ENCODE measurements at places on chromosomes 7 and 10.
A peak's percentile ranks its signal among the peaks of the same experiment; 100 is the strongest.

DNA sequence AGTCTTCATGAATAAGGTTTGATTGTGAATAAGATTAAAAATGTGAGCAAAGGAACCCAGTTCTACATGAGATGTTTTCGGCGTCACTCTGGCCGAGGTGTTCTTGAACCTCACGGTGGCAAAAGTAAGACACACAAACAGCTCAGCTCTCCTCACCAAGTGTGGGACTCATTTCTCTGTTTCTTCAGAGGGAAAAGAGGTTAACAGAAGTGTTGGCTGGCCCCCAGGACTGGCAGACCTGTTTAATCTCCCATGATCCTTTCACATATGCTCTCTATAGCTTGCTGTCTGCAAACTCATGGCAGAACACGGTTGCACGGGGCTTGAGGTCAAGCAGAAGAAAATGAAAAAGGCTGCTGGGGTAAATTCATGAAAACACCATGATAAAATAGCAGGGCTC lies 394.4 kb downstream of the CALN1 start:
- DNase-seq, result no peak

GRCh38 chr10:15222511-15222910 lies 54.0 kb upstream of the NMT2 start:
- no peak for DNase-seq

- no peak for DNase-seq
Measured at GRCh38 chr10:104099941-104100340, 14.3 kb upstream of the COL17A1 start.

- DNase-seq, result no peak
Measured at GRCh38 chr7:7183838-7184463, 1.6 kb downstream of the C1GALT1 start.

GRCh38 chr7:2967253-2967652 lies 76.4 kb downstream of the CARD11 start:
- no peak for DNase-seq

DNA sequence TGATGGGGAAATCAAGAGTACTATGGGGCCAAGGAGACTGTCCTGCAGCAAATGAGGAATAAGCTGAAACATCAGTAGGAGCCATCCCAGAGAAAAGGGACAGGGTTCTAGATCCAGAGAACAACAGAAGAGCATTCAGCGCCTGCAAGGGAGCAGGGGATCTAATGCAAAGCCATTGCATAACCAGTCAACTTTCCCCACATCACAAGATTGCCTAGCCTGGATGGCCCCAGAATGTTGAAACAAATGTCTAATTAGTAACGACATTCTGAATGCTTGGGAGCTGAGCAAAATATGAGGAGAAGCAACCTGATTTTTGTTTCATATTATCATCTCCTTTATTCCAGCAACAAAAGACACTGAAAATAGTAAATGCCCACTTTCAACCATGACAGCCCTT lies 2.7 kb upstream of the MPP7 start:
- no peak for DNase-seq

GRCh38 chr7:68783684-68784083 lies 814.6 kb upstream of the AUTS2 start:
- DNase-seq, result no peak

DNA sequence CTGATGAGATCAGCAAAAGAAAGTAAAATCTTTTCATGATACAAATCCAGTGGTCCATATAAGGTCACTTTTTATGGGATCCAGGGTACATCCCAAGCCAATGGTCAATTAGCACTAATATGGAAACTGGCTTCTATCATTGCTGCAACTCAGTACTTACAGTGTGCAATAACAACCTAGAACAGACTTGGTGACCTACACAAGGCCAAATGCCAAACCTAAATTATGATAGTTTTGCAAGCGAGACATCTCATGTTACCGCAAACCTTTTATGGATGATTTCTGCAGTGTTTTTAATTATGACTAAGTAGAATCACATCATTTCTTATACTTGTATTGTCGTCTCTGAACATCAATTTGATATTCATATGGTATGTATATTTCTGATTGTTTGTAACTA lies 583.5 kb upstream of the SEMA3D start:
- no peak for DNase-seq

GRCh38 chr10:125264091-125264490 lies 103.7 kb upstream of the CTBP2 start:
- DNase-seq, result no peak

GRCh38 chr7:144391823-144392255 lies 11.7 kb downstream of the NOBOX start:
- DNase-seq, result peak; percentile 68

DNA sequence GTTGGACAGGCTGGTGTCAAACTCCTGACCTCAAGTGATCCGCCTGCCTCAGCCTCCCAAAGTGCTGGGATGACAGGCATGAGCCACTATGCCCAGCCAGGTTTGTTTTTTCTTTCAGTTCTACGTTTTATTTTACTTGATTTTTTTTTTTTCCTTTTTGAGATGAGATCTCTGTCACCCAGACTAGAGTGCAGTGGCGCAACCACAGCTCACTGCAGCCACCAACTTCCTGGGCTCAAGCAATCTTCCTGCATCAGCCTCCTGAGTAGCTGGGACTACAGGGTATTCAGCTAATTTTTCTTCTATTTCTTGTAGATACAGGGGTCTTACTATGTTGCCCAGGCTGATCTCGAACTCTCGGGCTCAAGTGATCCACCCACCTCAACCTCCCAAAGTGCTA lies 24.3 kb downstream of the GDI2 start:
- DNase-seq, result no peak

DNA sequence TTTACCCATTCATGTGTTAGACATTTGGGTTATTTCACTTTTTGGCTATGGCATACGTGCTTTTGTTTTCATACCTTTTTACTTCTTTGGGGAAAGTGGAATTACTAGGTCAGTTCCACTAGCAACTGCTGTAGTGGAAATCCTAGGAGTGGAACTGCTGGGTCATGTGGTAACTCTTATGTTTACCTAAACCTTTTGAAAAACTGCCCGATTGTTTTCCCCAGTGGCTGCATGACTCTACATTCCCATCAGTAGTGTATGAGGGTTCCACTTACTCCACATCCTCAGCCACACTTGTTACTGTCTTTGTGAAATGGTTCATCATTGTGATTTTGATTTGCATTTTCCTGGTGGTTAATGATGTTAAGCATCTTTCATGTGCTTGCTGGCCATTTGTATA lies 82.3 kb downstream of the TAX1BP1 start:
- no peak for DNase-seq

GRCh38 chr7:4882169-4883032 lies 1.1 kb downstream of the RADIL start:
- DNase-seq, result no peak

GRCh38 chr10:116836083-116836482 lies 13.2 kb upstream of the ENO4 start:
- no peak for DNase-seq

DNA sequence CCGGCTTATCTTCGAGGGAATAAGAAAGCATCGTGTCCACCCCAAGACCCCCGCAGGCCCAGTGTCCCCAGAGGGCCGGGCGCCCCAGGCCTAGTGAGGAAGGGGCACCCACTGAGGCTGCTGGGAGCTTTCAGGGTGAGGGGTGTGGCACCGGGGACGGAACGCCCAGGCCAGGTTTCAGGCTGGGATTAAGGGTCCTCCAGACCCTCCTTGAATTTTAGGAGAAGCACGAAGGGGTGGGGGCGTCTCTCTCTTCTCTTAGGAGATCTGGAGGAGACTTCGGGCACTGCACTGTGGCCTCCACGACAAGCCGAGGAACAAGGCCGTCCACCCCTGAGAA lies 96.8 kb downstream of the PDGFA start:
- DNase-seq, result no peak

DNA sequence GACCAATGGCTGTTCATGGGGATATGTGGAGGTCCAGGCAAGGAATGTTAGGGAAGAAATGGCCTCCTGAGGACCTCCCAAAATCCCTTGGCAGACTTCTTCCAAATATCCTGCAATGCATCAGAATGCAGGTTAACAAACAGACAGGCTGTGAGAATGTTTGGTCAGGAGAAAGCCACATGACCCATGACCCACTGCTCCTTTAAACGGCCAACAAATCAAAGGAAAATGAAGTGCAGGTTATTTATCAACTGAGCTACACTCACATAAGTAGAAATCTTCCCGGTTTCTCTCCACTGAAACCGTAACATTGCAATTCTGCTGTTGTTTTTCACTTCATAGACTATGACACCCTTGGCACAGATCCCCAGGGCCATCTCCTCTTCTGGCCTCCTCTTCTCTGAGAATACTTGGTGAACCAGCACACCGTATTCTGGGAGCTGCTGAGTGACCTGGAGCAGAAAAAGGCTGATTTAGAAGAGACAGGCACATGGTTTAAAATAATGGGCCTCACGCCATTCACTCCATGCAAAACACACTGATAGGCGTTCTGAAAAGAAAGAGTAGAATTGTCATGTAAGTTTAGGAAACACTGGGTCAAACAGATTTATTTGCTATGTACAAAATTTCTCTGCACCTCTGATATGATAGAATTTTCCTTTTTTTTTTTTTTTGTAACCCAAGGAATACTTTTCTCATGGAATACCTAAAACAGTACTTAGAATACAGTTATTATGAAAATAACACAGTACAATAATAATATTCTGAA lies 67.8 kb downstream of the FRMPD2 start:
- no peak for DNase-seq

DNA sequence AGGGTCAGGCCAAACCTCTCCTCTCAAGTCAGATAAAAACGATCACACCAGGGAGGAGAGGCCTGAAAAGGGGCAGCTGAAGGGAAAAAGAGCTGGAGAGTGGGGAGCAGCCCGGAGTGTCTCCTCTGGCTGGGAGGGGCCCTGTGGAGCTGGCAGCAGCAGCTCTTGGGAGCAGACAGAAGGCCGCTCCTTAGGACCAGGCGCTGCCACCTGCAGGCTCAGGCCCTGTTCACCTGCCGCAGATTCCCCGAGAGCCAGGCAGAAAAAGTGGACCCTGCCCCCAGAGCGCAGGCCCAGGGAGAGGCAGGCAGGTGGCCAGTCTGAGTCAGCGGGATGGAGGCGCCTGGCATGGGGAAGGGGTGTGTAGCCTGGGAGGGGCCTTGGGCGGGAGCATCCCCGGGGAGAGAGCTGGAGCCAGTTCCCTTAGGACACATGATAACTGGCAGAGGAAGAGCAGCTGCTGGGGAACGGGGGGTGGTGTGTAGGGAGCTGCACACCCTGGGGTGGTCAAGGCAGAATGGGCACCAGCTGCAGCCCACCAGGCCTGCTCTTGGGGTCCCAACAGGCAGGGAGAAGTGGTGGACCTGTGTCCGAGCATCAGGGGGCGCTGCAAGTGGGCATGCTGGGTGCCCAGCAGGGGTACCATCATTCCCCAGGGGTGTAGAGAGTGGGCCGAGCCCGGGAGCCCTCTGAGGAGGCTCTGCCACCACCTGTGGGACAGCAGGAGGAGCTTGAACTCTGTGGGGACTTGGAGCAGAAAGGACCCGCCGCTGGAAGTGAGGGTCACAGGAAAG lies 177.2 kb upstream of the RHEB start:
- DNase-seq, result peak; percentile 18

DNA sequence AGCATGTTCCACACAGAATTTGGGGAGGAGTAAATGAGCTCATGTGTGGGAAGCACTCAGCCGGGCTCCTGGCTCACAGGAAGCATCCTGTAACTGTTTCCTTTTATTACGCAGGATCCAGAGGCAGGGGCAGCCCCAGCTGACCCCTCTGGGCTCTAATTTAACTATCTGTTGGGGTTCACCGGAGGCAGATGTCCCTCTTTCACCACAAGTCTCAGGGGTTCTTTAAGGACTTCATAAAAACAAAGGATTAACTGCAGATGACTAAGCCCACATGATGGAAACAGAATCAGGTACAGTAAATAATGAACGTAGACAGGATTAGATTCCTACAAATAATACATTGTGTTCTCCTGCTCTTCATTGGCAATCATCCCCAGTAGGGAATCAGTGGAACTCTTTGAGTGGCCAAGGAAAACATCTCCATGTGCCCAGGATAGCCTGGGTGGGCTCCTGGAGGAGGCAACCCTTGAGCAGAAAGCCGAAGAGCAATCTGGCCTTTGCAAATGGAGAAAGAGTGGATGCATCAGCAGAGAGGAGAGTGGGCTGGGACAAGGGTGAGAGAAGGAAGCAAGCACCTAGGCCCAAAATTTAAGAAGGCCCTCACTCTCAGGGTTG lies 24.6 kb downstream of the TBXAS1 start:
- DNase-seq, result no peak

DNA sequence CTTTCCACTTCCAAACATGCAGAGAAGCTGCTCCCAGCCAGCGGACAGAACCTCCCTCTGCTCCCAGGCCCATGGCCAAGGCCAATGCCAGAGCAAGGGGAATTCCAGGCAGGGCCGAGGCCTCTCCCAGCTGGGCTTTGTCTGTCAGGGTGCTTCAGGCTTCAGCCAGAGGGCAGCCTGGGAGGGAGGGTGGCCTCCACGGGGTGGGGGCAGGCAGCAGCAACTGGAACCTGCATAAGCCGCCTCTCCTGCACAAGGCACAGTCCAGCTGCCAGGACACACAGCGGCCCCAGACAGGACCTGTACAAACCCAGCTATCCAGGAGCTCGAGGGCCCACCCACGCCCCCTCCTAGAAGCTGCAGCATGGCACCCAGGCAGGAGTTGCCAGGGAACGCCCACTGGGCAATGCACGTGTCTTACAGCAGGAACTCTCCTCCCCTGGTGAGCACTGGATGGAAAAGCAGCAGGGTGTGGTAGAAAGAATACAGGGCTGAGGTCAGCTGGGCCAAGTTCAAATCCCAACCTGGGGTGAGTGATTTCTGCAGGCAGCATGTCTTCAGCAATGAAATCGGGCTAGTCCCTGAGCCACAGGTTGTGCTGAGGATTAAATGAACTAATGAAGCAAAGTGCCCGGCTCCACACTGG lies 7.6 kb downstream of the FAM53B start:
- DNase-seq, result no peak

DNA sequence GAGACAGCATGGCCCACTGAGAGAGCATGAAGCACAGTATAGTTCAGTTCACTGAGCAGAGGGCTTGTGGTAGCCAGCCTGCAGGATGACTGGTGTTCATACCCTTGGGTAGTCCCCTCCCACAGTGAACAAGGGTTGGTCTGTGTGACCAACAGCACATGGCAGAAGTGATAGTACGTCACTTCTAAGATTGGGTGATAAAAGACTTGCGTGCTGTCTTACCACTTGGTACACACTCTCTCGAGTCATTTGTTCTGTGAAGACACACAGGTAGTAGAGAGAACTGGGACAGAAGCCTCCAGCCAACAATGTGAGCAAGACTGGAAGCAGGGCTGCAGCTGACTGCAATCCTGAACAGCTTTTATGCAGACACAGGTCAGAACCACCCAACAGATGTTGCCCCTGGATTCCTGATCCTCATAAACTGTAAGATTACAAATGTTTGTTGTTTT lies 14.6 kb downstream of the EPC1 start:
- DNase-seq, result no peak

- no peak for DNase-seq
Measured at GRCh38 chr7:76049295-76049694, 1.4 kb downstream of the MDH2 start.

GRCh38 chr10:127450644-127451043 lies 98.5 kb upstream of the NPS start:
- no peak for DNase-seq

- DNase-seq, result no peak
Measured at GRCh38 chr10:86231796-86232560, 134.6 kb downstream of the GRID1 start.

DNA sequence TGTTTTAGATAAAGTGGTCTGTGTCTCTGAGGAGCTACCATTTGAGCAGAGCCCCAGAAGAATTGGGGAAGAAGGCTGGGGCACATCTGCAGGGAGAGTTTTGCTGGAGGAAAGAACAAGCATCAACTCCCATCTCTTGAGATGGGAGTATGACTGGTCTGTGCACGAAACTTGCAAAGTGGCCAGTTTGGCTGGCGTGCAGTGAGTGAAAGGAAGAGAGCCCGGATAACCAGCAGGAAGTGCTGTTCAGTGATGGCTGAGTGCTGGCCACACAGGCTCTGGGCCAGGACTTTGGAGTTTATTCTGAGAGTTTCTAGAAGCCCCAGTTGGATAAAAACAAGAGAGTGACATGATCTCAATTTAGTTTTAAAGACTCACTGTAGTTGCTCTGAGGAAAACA lies 34.4 kb upstream of the SVIL start:
- DNase-seq, result no peak

Measured in NCI-H1694 (cell line).